Stimulated activated CD4-positive, alpha-beta T cell treated with anti-CD3 and anti-CD28 coated beads, Interleukin-4, amount 100 ng/mL, for 24 hours (primary cell): ENCODE measurements at places on chromosomes 6 and 20.

DNA sequence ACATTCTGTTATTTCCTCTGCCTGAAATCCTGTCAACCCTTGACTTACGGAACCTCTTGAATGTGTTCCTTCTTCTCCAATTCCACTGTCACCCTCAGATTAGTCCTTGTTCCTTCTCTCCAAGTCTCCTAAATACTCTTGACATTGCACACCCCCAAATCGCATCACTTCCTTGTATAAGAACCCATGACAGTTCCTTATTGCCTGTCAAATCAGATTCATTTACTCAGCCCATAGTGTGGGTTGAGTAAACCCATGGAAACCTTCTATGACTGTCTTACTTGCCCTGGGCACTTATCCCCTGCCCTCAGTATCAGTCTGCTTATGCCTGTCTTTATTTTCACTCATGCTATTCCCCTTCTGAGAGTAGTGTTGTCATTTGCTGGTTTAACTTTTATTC, 40.5 kb downstream of the ARMC2 start:
- no peak for DNase-seq

- no peak for DNase-seq
These were observed 19.8 kb upstream of the RBBP8NL start for GRCh38 chr20:62446888-62447869.

DNA sequence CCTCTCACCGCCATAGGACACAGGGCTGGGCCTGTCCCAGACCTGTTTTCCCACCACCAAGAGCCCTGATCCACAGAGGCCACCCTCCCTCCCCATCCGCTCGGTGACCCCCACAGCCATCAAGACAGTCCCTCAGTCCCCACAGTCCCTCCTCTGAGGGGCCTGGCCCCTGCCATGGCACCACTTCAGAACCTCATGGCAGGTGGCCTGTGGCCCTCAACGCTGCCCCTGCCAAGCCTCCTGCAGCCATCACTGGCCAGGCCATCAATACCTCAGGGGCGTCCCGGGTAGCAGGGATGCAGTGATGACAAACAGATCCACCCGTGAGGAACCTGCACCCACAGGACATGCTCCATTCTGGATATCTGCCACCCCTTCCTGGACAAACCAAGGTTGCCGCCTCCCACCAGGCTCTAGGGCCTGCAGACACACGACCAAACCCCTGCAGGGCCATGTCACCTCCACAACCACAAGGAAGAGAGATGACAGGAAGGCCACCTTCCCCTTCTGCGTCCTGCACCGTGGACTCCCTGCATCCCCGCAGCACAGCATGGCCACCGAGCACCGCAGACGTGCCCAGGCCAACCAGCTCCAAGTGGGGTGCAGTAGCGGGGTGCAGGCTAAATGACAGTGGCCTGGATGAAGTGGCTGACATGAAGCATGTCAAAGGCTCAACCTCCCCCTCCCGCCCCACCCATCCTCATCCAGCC, 14.0 kb downstream of the TAF4 start:
- no peak for DNase-seq

- DNase-seq, result no peak
These were observed 275.3 kb downstream of the ALDH8A1 start for GRCh38 chr6:134674562-134674961.

DNA sequence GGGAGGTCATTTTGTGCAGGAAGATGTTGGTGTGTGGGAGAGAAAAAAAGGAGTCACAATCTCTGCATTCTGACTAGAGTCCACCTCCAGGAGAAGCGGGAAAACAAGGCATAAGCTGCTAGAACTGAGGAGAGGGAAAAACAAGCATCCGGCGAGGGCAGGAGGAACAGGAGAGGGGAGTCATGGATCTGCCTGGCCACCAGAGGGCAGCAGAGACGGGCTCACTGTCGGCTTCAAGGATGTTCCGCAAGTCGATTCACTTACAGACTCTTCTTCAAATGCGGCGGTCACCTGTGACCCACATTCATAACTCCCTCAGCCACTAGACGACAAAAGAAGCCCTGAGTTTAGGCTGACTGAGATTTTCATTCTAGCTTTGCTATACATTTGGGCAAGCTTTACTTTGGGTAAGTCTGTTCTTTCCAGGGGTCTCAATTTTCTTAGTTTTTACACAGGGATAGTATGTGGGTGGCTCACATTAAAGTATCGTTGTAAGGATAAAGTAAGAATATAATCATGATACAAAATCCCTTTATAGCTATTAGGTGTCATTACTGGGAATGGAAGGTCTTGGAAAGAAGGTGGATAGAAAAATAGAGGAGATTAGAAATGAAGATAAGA, 6.6 kb upstream of the BTNL2 start:
- peak; percentile 89 for DNase-seq

GRCh38 chr20:62370115-62370806, 3.1 kb upstream of the LAMA5 start:
- DNase-seq, result peak; percentile 40

DNA sequence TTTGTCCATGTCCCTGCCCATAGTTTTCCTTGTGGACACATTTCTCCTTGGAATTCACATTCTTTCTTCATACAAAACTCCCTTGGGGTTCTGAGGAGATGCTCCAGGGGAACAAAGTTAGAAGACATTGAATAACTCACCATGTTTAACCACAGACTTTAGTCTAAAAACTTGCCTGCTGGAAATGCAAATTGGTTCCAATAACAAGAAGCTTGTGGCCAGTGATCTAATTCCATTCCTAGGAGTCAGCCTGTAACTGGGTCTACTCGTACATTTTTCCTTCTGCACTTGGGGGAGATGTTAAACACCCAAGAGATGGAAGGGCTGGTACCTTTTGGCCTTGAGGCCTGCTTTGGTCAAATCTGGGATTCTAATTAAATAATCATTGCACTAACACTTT, 60.2 kb downstream of the SCML4 start:
- no peak for DNase-seq

- no peak for DNase-seq
These were observed 886 bp upstream of the NFATC2 start for GRCh38 chr20:51543422-51543788.

DNA sequence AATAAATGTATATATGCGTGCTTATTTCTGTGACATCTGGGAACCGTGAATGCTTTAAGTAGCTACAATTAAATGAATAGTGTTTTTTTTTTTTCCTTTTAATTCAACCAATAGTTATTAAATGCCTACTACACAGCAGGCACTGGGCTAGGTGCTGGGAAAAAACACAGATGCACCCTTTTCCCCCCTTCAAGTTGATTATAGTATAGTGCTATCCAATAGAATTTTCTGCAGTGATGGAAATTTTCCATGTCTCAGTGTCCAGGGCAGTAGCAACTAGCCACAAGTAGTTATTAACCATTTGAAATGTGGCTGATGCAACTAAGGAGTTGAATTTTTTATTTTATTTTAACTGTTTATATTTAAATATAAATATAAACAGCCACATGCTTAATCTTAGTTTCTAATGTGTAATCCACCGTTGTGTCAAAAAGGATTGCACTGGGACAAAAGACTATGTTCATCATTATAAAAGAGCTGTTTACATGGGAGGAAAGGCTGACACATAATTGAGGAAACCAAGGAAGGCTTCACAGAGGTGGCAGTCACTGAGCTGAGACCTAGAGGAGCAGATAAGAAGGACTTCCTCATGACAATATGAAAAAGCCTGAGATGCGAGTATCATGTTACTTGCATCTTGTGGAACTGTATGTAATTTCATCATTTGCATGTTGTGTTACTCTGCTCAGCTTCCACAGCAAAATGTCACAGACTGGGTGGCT, 261.2 kb upstream of the PLCB4 start:
- no peak for DNase-seq

DNA sequence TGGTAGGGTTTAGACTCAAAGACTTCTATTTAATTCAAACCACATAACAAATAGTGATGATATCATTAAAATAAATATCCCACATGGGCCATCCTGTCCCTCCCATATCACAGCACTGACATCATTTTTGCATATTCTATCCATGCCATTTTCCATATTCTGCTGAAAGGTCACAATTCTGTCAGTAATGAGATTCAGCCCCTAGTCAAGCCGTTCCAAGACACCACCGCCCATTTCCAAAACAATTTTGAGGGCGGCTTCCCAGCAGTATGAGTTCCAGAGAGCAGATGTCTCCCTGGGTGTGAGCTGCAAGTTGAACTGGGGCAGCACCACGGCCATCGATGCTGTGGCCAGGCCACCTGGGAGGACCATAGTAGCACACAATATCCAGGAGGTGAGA, 65.1 kb upstream of the PLEKHG1 start:
- no peak for DNase-seq

GRCh38 chr6:127592964-127593363, 16.0 kb downstream of the C6orf58 start:
- DNase-seq, result no peak

- DNase-seq, result no peak
These were observed 132.9 kb upstream of the THBS2 start for GRCh38 chr6:169386411-169387057.

- DNase-seq, result no peak
These were observed 256.2 kb upstream of the IRAK1BP1 start for GRCh38 chr6:78611102-78611620.

DNA sequence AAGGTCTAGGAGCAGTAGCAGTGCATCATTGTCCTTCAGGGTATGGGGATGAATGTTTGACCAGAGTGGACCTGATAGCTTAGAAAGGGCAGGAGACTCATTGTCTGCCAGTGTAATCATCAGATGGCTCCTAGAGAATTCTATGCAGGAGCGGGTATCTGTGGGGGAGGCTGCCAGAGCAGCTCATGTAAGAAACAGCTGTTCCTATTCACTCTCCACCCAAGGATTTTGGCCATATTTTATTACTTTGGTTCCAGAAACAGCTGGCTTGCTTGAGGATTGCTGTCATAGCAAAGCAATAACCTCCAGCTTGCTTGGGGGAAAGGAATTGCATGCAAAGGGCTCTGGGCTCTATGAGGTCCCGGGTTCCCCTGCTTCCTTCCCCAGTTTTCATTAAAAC, 44.1 kb downstream of the RALY start:
- DNase-seq, result no peak

- no peak for DNase-seq
These were observed 109.8 kb downstream of the ZDHHC14 start for GRCh38 chr6:157490611-157491269.

DNA sequence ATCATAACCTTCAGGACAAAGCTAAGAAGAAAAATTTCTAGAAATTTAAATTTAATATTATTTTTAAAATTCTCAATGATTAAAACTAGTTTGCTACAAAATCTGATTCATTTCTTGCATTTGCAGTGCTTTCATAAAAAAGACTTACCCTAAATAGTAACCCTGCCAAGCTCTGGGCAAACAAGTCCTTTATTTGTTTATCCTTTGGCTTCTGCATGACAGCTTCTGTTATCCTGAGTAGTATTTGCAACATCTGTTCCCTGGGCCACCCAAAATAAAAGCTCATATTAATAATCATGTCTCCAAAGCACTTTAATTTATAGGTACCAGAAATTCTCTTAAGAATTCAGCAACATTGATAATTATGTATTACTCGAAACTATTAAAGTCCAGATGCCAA, 101.3 kb downstream of the RALGAPA2 start:
- DNase-seq, result no peak

- no peak for DNase-seq
These were observed 750 bp upstream of the PAK5 start for GRCh38 chr20:9839626-9840025.

GRCh38 chr6:169558774-169559441, 142.9 kb downstream of the WDR27 start:
- DNase-seq, result no peak

DNA sequence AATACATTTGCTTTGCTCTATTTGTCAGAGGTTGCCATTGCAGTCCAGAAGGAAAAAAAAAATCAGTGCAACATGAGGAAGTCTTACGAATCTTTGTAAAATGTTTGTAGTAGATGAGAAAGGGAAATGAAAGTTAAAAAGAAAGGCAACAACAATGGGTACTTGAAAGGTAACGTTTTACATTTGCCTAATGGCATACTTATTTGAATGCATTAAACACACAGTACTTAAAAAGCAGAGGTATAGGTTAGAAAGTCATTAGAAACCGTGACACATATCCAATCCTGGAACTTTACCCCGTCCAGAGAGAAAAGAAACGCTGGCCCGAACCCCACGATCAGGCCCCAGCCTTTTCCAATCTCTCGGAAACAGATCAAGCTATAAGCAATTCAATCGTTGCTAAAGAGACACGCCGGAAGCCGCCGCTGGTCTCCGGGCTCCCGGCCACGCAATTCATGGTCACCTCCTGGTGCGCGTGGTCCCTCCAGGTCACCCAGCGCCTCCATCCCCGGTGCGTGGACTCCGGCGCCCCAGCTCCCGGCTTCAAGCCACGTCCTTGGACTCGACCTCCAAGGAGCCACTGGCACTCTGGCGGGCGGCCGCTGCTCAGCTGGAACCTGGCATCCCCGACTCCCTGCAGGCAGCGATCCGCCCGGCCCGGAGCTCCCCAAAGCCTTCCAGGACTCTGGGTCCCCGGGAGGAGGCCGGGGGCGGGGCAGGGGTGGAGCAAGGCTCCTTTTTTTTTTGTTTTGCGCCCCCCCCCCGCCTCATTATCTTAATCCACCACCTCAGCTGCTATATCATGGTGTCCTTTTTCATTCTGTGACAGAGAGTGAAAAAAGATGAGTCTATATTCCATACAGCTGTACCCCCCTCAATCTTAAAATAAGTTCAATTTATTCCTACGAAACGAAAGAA, at the start of gene SLC18B1:
Gene SLC18B1 (minus strand): TSS at position 687 of the 918 bp plus-strand sequence. CDS start 181 bp downstream, at position 506.
- DNase-seq, result peak; percentile 63
